ENCODE measurements at places on chromosomes 6 and 20. TPM values are rescaled to one million over a fixed set of nuclear protein-coding genes. Genes with fewer than 3 reads are reported as not detected.

Gene PNPLA1
- not detected for total RNA-seq

Gene DNAH8
- total RNA-seq = not detected

Gene CFAP61
- total RNA-seq = 0.92 TPM

Gene TRIM38
- 1.8 TPM for total RNA-seq

Gene HLA-DOA
- total RNA-seq = 0.50 TPM

Gene TFAP2B
- total RNA-seq = not detected

Gene SAMD10
- not detected for total RNA-seq

Gene LY86
- total RNA-seq = not detected

Gene DEF6
- 0.05 TPM for total RNA-seq

Gene ADGB
- not detected for total RNA-seq

Gene ITPA
- total RNA-seq = 129 TPM

Gene ERGIC3
- total RNA-seq = 238 TPM
